ENCODE measurements at places on chromosomes 11 and 22.

DNA sequence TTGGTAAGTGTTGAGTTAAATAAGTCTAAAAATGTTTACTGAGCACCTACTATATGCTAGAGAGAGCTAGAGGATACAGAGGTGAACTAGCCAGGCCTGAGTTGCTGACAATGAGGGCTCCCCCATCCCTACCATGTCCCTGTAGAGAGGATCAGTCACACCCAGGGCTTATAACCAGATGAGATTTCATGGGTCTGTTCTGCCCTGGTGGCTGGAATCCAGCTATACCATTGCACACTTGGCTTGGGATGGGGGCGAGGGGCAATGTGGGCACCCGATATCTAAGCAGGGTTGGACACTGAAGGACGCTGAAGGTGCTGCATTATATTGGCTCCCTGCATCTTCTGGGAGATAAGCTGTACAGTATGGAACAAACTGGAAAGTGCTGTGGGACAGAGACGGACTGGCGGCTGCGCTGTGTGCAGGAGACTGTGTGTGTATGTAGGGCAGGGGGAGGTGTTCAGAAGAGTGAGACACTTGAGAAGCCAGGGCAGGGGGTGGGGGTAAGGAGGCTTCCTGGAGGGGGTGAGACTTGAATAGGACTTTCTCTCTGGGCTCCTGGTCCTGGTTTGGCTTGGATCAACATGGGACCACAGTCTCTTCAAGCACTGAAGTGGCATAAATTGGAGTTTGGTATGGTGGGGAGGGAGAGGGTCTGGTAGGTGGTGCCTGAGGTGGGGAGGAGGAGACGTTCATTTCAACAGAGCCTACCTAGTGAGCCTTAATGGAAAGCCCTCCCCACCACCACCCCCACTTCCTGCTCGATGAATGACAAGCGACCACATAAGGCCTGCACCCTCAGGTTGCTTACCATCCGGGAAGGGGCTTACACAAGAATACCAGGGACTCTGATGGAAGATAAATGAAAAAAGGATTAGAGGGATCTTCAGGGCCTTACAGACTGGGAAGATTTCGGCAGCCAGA, 1.8 kb downstream of the CD82 start:
- no peak for DNase-seq

GRCh38 chr11:119992171-119993051, 145.5 kb downstream of the TRIM29 start:
- DNase-seq, result no peak

GRCh38 chr11:2789331-2789730, 89.5 kb upstream of the KCNQ1OT1 start:
- DNase-seq, result no peak

DNA sequence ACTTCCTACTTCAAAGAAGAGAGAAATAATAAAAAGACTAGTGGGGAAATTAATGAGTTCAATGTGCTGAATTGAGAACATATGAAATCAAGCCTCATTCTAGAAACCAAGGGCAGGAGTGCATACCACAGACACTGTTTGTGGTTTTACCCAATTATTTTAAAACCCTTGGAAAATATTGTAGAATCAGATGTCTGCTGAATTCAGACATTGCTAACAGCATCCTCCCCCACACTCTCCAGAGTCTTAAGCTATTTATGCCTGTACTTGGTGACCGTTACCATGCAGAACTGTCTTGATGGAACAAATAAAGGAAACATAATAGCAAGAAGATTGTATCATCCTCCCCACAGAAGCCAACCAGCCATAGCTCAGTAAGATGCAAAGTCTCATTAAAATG, 850.1 kb downstream of the NTM start:
- DNase-seq, result peak; percentile 67

DNA sequence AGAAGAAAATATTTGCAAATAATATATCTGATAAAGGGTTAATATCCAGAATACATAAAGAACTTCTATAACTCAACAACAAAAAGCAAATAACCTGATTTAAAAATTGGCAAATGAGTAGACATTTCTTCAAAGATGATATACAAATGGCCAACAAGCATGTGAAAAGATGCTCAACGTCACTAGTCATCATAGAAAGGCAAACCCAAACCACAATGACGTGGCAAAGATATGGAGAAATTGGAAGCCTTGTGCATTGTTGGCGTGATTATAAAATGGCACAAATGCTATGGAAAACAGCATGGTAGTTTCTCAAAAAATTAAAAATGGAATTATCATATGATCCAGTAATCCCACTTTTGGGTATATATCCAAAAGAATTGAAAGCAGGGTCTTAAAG, 466.3 kb downstream of the TBC1D22A start:
- DNase-seq, result no peak

- no peak for DNase-seq
These were observed 2.3 kb upstream of the FXYD2 start for GRCh38 chr11:117826832-117827231.

- no peak for DNase-seq
These were observed 81.1 kb downstream of the LARGE2 start for GRCh38 chr11:46003572-46003971.

DNA sequence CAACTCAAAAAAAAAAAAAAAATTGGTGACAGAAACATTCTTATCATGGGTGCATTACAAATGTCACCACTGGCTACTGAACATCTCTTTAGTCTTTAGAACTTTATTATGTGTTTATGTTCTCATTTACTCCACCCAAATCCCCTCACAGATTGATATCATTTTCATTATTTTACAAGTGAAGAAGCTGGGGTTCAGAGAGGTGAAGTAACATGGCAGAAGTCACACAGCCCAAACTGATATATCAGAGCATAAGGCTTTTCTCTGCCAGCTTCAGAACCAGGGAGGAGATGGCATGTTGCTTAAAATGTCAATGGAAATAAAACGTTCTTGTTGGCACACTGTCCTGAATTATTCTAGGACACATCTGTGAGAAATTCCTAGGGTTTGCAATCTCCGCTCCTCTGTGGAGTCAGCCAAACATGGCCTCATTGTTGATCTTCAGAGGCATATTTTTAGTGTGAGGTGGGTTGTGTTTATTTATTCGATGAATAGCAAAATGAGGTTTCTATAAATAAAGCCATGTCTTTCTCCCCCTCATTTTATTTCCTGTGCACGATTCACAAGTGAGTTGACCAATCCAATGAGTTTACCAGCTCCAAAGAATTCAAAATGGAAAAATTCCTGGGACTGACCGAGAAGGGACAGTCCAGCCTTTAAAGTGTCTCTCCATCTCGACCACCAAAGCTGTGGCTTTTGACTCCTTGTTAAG, 72.9 kb upstream of the ANO1 start:
- peak; percentile 48 for DNase-seq

DNA sequence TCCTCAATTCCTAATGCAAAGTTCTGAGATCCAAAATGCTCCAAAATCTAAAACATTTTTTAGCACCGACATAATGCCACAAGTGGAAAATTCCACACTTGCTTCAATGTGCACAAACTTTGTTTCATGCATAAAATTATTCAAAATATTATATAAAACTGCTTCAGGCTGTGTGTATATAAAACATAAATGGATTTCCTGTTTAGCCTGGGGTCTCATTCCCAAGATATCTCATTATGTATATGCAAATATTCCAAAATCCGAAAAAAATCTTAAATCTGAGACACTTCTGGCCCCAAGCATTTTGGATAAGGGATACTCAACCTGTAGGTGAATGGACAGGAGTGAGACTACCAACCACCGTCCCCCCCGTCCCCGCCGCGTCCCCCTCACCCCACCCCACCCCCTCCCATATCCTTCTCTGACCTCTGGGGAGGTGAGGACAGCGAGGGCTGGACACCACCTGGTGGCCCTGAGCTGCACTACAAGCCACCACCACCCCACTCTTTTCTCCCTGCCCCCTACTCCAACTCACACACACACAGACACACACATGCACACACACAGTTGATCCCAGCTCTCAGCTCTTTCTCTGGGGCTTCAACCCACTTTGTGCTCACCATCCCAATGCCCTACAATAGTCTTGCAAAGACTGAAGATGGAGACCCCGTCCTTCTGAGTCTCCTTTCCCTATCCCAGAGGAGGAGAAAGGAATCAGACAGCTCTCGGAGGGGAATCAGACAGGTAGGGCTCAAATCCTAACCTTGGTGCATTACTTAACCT, 101.0 kb downstream of the PDE2A start:
- no peak for DNase-seq

DNA sequence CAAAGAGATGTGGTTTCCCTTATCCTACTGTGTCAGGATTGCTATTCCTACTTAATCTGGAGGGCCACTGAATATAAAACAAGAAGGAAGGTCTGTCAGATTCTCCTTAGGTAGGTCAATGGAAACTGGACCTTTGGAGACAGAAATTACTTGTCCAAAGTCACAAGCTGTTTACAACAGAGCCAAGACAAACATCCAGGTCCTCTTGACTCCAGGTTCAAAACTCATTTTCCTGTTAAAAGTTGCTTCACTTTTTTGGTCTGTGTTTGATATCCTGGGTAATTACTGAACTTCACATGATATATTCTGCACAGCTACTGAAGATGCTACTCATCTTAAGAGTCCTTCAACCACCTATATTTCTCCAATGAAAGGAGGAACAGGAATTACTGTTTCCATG, 81.2 kb upstream of the ARHGAP32 start:
- no peak for DNase-seq

- DNase-seq, result no peak
These were observed 820.8 kb downstream of the DLG2 start for GRCh38 chr11:84806354-84806753.

GRCh38 chr11:93532806-93533205, 10.4 kb downstream of the SMCO4 start:
- no peak for DNase-seq

- DNase-seq, result no peak
These were observed 24.0 kb upstream of the MYH9 start for GRCh38 chr22:36411589-36412258.

GRCh38 chr22:38981005-38981991, 849 bp upstream of the APOBEC3B start:
- DNase-seq, result no peak

- DNase-seq, result no peak
These were observed 24.0 kb downstream of the SMCO4 start for GRCh38 chr11:93519179-93519578.

GRCh38 chr22:26606611-26607010, 11.2 kb downstream of the CRYBB1 start:
- DNase-seq, result no peak

DNA sequence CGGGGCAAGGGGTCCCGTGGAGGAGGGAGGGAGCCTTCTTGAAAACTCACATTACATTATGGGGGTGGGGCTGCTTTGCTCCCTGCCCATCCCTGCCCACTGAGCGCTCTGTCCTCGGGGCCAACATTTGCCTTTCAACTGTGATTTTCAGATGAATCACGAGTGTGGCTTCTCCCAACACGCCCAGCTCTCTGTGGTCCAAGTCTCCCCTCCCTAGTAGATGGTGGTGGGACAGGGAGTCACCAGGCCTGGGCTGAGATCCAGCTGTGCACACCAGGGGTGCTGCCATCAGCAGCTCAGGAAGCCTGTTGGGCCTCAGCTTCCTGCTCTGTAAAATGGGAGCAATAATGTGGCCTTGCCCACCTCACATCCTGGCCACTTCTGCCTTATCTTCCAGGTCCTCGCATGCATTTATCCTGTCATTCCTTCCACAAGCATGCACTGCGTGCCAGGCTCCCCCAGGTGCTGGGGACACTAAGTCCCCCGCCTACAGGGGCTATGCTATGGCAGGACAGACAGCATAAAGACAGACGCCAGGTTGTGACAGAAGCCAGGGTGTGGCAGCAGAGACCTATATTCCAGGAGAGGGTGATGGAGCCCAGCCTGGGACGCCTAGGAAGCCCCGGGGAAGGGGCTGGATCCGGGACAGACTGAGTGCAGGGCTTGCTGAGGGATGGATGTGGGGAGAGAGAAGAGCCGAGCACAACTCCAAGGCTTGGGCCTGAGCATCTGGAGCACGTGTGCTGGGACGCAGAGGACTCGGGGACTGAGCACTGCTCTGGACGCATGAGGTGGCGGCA, 30.5 kb downstream of the NFAM1 start:
- DNase-seq, result no peak

DNA sequence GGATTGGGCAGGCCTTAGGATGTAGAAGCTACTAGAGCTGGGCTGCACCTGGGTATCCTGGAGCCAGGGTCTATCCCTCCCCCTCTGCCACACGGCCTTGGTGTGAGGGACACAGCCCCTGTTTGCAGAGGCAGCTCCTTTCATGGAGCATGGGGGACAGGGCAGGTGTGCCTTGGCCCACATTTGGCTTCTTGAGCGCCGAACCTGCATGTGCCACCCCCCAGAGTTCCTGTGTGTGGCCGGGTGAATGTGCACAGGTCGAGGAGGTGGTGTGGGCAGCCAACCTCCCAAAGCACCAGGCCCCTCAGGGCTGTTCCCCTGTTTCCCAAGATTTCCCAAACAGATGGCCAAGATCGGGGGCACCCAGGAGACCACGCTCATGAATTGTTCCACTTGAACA, 7.9 kb upstream of the KCNQ1OT1 start:
- DNase-seq, result no peak

- no peak for DNase-seq
These were observed 43.1 kb upstream of the LINC01488 start for GRCh38 chr11:69438286-69438920.

- DNase-seq, result no peak
These were observed 66.9 kb downstream of the AMOTL1 start for GRCh38 chr11:94834911-94835593.

GRCh38 chr11:76795290-76795935, 12.3 kb downstream of the TSKU start:
- no peak for DNase-seq

- DNase-seq, result no peak
These were observed 6.0 kb downstream of the CFL1 start for GRCh38 chr11:65851811-65852507.

DNA sequence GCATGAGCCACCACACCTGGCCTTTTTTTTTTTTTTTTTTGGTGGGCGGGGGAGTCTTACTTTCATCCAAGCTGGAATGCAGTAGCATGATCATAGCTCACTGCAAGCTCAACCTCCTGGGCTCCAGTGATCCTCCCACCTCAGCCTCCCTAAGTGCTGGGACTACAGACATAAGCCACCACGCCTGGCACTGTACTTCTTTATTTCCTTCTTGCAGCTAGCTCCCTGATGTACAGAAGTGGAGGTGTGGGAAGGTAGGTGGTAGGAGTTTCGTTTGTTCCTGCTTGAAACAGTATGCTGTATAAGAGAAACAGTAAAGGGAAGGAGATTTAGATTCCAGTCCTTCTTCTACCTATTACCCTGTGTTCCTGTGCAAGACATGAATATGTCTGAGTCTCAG, 72.1 kb downstream of the WNT11 start:
- DNase-seq, result no peak

- DNase-seq, result no peak
These were observed 274.6 kb downstream of the TBC1D22A start for GRCh38 chr22:47036936-47037485.

DNA sequence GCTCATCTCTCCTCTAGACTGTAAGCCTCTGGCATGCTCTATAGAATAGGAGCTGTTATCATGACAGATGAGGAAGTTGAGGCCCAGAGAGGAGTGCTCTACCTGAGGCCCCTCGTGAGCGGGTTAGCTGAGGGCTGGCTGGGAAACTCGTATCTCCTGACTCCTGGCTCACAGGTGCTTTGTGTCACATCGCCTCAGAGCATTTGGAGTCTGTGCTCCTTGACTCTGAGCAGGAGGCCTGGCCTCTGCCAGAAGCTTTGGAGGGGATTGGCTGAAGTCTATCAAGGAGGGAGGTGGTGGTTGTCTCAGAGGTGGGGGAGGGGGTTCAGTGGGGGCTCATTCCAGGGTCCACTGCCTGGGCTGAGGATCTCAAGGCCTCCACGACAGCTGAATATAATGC, 7.4 kb downstream of the KCNC1 start:
- DNase-seq, result no peak

- peak; percentile 82 for DNase-seq
These were observed 5.6 kb upstream of the KIAA0930 start for GRCh38 chr22:45246060-45246985.

- peak; percentile 95 for DNase-seq
These were observed 20.0 kb upstream of the NUCB2 start for GRCh38 chr11:17256512-17256911.
